ENCODE measurements at places on chromosomes 7 and 10. TPM values are rescaled to one million over a fixed set of nuclear protein-coding genes. Genes with fewer than 3 reads are reported as not detected.
A peak's percentile ranks its signal among the peaks of the same experiment; 100 is the strongest.

DNA sequence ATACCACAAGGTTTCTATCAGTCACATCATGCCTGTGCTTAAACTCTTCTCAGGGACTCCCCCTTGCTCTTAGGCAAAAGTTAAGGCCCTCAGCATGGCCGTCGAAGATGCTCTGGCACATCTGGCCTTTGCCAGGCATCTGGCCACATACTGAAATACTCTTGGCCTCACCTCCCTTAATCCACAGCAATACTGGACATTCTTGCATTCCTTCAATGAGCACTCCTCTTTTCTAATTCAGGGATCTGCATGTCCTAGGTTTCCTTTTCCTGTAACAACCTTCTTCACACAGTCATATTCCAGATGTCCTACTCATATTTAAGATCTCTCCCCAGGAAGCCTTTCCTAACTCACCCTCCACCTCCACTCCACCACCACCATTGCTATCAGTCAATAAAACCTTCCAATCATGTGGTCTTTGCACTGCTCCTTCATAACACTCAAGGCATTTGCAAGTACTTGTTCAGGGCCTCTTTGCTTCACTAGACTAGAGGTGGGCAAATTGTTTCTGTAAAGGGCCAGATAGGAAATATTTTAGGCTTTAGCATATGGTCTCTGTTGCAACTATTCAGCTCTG, 216.6 kb downstream of the KCNMA1 start:
- no peak overlapping the region for H3K27ac ChIP-seq
- H3K27me3 ChIP-seq: no peaks in the 10 kb centered on the region
- H3K4me1 ChIP-seq: no peaks in the 10 kb centered on the region
- no peaks in the 10 kb centered on the region for H3K36me3 ChIP-seq
- H3K4me3 ChIP-seq: no peak overlapping the region
- DNase-seq: no peak

DNA sequence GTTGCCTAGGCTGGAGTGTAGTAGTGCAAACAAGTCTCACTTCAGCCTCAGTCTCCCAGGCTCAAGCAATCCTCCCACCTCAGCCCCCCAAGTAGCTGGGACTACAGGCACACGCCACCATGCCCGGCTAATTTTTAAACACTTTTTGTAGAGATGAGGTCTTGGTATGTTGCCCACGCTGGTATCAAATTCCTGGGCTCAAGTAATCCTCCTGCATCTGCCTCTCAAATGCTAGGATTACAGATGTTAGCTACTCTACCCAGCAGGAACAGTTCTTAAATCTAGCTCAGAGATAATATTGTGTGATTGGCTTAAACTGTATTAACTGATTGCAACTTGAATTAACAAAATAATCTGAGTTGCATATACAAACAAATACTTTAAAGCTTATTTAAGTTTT, 82.9 kb downstream of the CDK14 start:
- no peak for DNase-seq
- no peak overlapping the region for H3K4me3 ChIP-seq
- H3K4me1 ChIP-seq: no peaks in the 10 kb centered on the region
- no peaks in the 10 kb centered on the region for H3K27me3 ChIP-seq
- H3K27ac ChIP-seq: no peak overlapping the region
- H3K36me3 ChIP-seq: no peaks in the 10 kb centered on the region

Gene MMD2
- total RNA-seq: not detected

DNA sequence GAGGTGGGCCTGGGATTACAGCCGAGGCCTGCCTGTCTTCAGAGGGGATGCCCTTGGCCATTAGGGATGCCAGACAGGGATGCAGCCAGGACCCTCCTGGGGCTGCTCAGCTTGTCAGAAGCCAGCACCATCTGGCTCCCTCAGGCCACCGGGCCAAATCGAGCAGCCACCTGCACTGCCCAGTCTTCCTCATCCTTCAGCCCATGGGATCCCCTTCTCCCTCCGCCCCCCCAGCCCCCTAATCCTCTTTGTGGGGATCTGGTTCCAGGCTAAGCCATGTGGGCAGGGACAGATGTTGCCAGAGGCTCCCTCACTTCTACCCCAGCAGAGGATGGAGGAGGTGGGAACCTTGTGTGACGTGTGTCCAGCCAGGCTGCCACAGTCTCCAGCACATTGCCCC, 137.4 kb upstream of the PPIF start:
- no peaks in the 10 kb centered on the region for H3K27me3 ChIP-seq
- H3K4me3 ChIP-seq: no peak overlapping the region

DNA sequence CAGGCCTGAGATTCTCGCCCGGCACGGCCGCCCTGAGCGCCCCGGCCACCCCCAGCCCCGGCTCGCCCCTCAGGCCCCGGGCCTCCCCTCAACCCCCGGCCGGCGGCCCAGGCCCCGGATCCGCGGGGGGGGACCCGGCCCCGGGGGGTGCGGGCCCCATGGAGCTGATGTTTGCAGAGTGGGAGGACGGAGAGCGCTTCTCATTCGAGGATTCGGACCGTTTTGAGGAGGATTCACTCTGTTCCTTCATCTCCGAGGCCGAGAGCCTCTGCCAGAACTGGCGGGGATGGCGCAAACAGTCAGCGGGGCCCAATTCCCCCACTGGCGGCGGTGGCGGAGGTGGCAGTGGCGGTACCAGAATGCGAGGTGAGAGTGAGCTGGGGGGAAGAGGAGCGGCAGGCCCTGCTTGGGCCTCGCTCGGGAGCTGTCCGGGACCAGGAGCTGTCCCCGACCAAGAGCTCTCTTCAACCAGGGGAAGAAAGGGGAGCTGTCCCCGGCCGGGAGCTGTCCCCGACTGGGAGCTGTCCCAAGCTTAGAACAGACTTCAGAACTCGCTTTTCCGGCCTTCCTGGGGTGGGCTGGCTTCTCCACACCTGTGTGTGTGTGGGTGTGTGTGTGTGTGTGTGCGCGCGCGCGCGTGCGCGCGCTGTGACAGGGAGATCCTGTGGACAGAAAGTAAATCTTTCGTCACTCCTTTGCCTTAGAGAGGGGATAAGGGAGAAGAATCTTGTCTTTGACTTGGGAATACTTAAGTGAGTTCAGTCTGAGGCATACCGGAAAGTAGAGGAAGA, 510 bp downstream of the ZSWIM8 start:
- peak; percentile 76 for DNase-seq
- H3K4me1 ChIP-seq: peaks cover 6% of the 10 kb centered on the region
- peak overlapping the region; percentile 74 for H3K4me3 ChIP-seq
- H3K27ac ChIP-seq: peak overlapping the region; percentile 90
- no peaks in the 10 kb centered on the region for H3K27me3 ChIP-seq

Gene PPP1R9A
- total RNA-seq: 25.7 TPM

Gene EPHA1
- 22.3 TPM for total RNA-seq

Gene SNCG
- total RNA-seq: 41.3 TPM

- no peaks in the 10 kb centered on the region for H3K36me3 ChIP-seq
- no peaks in the 10 kb centered on the region for H3K4me1 ChIP-seq
- no peak overlapping the region for H3K27ac ChIP-seq
- no peak for DNase-seq
Observed at GRCh38 chr10:23742368-23742767, 303.5 kb downstream of the OTUD1 start.

DNA sequence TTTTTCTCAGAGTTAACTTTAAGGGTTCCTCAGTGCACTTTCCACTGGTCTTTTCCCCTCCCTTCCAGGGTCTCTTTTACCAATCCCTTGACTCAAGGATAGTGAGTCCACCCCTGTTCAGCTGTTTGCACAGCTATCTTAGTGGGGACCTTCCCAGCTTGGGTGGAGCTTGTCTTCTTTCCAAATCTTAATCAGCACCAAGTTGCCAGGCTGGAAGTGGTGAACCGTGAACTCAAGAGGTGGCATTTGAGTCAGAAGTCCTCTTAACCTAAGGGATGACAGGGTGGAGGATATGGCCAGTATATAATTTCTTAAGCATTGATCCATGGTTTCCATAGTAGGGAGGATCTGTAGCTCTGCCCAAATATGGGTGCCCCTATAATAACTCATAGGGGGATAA, 25.0 kb downstream of the MAPK8 start:
- no peaks in the 10 kb centered on the region for H3K4me1 ChIP-seq
- no peaks in the 10 kb centered on the region for H3K27me3 ChIP-seq
- no peak for DNase-seq
- no peak overlapping the region for H3K27ac ChIP-seq
- no peak overlapping the region for H3K4me3 ChIP-seq
- H3K36me3 ChIP-seq: no peaks in the 10 kb centered on the region

DNA sequence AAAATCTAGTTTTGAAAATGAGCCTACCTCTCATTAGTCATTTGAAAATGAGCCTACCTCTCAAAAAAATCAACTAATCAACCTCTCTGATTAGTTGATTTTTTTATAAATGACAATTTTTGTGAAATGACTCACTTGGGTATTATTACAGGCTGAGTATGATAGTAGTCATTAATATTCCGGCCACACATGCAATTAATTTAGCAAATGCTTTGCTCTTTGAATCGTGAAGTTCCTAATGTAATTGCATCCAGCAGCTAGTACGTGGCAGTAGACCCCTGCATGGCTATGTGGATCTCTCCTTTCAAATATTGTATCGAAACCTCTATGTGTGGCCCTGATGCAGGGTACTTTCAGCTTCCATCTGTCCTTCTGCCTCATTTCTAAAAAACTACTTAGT, 245.9 kb upstream of the PHYHIPL start:
- no peak for DNase-seq
- no peaks in the 10 kb centered on the region for H3K36me3 ChIP-seq
- no peak overlapping the region for H3K27ac ChIP-seq
- no peaks in the 10 kb centered on the region for H3K27me3 ChIP-seq
- no peak overlapping the region for H3K4me3 ChIP-seq

GRCh38 chr7:107528461-107528860, 35.3 kb downstream of the COG5 start:
- no peak overlapping the region for H3K27ac ChIP-seq
- H3K27me3 ChIP-seq: no peaks in the 10 kb centered on the region
- no peak for DNase-seq
- no peaks in the 10 kb centered on the region for H3K4me1 ChIP-seq

DNA sequence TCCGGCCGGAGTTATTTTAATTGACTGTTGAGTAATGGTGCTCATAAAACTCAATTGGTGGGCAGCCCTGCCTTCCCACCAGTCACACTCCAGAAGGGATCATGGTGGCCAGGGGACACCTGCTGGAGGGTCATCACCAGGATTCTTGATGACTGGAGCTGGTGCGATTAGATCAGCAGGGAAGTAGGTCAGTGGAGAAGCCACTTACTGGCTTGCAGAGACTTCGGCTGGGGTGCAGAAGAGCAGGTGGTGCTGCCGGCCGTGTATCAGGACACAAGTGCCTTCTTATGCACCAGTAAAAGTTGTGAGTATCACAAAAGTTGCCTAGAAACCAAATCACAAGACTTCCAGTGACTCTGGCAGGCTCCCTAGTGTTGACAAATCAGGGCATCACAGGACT, 82.6 kb upstream of the CHCHD3 start:
- no peak for DNase-seq
- H3K4me3 ChIP-seq: no peak overlapping the region
- H3K4me1 ChIP-seq: no peaks in the 10 kb centered on the region
- H3K36me3 ChIP-seq: no peaks in the 10 kb centered on the region
